ENCODE measurements at places on chromosomes 5 and 9. TPM values are rescaled to one million over a fixed set of nuclear protein-coding genes. Genes with fewer than 3 reads are reported as not detected.

DNA sequence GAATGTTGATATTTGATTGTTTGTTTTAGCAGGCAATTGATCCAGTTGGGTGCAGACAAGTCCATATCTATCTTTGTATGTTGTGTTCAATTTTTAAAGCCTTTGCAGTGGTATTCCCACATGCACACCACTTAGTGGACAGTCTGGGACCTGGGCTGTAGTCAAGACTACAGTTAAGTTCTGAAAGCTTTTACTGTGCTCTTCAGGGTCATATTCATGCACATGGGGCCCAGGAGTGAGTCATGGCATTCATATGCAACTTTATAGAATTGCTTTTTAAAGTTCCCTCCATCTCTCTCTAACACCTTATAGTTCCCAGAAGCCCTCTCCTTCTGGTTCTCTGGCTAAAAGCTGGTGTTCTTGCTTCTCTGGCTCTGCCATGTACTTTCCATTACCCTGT lies 228.2 kb upstream of the CCNH start:
- no peaks in the 10 kb centered on the region for H3K4me1 ChIP-seq
- H3K27ac ChIP-seq: no peak overlapping the region
- no peaks in the 10 kb centered on the region for H3K36me3 ChIP-seq

LCNL1 gene
- not detected for total RNA-seq

GRCh38 chr5:88892669-88893068 lies 9.7 kb upstream of the MEF2C start:
- no peak overlapping the region for H3K4me3 ChIP-seq
- H3K27ac ChIP-seq: no peak overlapping the region
- no peaks in the 10 kb centered on the region for H3K36me3 ChIP-seq
- H3K27me3 ChIP-seq: no peaks in the 10 kb centered on the region

- no peaks in the 10 kb centered on the region for H3K27me3 ChIP-seq
- peak; percentile 67 for DNase-seq
- no peaks in the 10 kb centered on the region for H3K36me3 ChIP-seq
- H3K4me3 ChIP-seq: no peak overlapping the region
- H3K27ac ChIP-seq: no peak overlapping the region
Observed at GRCh38 chr5:112551419-112552032, 132.4 kb upstream of the EPB41L4A start.

GRCh38 chr9:20065796-20066700 lies 277.2 kb upstream of the SLC24A2 start:
- H3K4me1 ChIP-seq: no peaks in the 10 kb centered on the region
- peaks cover 2% of the 10 kb centered on the region for H3K27me3 ChIP-seq
- H3K36me3 ChIP-seq: no peaks in the 10 kb centered on the region
- H3K27ac ChIP-seq: no peak overlapping the region
- no peak overlapping the region for H3K4me3 ChIP-seq
- DNase-seq: no peak

- H3K27me3 ChIP-seq: no peaks in the 10 kb centered on the region
- no peak overlapping the region for H3K4me3 ChIP-seq
- no peaks in the 10 kb centered on the region for H3K4me1 ChIP-seq
- no peak overlapping the region for H3K27ac ChIP-seq
Observed at GRCh38 chr5:5969942-5970483, 408.3 kb downstream of the MED10 start.

DNA sequence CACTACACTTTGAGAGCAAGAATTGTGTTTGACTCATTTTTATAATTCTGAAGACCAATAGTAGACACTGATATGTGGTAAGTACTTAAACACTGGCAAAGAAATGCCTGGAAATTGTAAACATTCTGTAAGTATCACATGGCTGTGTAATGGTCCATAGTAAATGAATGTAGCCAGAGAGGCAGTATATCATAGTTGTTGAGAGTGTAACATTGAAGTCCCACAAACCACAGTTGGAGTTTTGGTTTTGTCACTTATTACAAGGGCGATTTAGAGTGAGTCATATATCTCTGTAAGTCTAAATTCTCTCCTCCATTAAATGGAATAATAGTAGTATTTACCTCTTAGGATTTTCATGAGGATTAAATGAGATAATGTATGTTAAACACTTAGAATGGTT lies 181.1 kb upstream of the MEF2C start:
- no peak overlapping the region for H3K27ac ChIP-seq
- DNase-seq: no peak
- no peaks in the 10 kb centered on the region for H3K36me3 ChIP-seq
- no peaks in the 10 kb centered on the region for H3K27me3 ChIP-seq

GRCh38 chr5:117488976-117489500 lies 914.4 kb upstream of the SEMA6A start:
- H3K27ac ChIP-seq: no peak overlapping the region
- DNase-seq: no peak
- H3K36me3 ChIP-seq: no peaks in the 10 kb centered on the region
- no peaks in the 10 kb centered on the region for H3K27me3 ChIP-seq

GRCh38 chr9:107029146-107029545 lies 166.2 kb downstream of the ZNF462 start:
- H3K4me1 ChIP-seq: no peaks in the 10 kb centered on the region
- no peak overlapping the region for H3K4me3 ChIP-seq
- H3K27me3 ChIP-seq: no peaks in the 10 kb centered on the region
- DNase-seq: no peak
- no peak overlapping the region for H3K27ac ChIP-seq
- H3K36me3 ChIP-seq: no peaks in the 10 kb centered on the region

DNA sequence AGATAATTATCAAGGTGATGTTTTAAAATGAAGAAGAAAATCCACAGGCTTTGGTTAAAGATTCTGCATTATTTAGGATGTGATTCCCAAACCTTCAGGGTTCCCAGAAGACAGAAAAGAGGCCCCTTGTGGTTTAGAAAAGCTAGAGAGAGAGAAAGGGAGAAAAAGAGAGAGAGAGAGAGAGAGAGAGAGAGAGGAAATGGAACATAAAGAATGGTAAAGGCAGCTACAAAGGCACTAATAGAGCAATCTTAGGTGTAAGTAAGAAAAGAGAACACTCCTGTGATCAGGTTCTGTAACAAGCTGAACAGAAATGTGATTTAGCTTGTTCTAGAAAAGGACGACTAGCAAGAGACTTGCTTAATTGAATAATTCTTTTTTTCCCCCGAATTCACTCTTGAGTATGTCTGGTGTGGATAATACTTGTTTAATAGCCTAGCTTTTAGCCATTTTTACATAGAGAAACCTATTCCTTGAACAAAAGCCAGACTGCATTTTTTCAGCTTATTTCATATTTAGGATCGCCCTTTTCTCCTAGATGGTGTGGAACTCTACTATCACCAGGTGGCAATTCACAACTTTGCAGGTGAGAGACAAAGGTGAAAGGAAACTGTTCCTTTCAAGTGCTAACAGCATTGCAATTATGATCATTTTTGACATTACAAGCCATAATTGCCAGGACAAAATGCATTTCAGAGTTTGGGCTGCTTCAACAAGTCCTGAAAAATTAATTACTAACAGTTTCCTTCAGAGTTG lies 57.6 kb upstream of the SH3GL2 start:
- H3K27ac ChIP-seq: no peak overlapping the region
- H3K4me3 ChIP-seq: no peak overlapping the region
- no peaks in the 10 kb centered on the region for H3K36me3 ChIP-seq

FBP2 gene
- total RNA-seq: not detected

DNA sequence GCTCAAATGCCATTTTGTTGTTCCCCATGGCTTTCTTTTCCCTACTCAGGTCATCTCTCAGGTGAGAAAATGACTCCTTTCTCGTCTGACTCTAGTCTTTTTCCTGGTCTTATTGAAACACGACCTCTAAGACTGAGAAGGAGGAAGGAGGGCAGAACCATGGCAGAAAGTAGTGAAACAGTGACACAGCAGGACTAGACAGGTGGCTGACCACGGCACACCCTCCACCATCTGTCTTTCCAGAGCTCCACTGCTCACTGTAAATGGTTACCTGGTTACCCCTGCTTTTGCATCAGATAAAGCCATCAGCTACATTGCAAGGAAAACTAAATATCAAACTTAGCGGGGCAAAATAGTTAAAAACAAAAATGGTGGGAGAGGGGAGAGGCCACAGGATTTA lies 30.9 kb downstream of the NR4A3 start:
- peaks cover 2% of the 10 kb centered on the region for H3K27me3 ChIP-seq
- H3K4me1 ChIP-seq: no peaks in the 10 kb centered on the region
- H3K4me3 ChIP-seq: no peak overlapping the region
- H3K36me3 ChIP-seq: no peaks in the 10 kb centered on the region
- DNase-seq: no peak

- DNase-seq: no peak
- H3K27ac ChIP-seq: no peak overlapping the region
- H3K4me3 ChIP-seq: no peak overlapping the region
- H3K27me3 ChIP-seq: peaks cover 4% of the 10 kb centered on the region
- H3K4me1 ChIP-seq: no peaks in the 10 kb centered on the region
Observed at GRCh38 chr9:32776201-32776600, 7.1 kb upstream of the TMEM215 start.

LIX1 gene
- not detected for total RNA-seq

DNA sequence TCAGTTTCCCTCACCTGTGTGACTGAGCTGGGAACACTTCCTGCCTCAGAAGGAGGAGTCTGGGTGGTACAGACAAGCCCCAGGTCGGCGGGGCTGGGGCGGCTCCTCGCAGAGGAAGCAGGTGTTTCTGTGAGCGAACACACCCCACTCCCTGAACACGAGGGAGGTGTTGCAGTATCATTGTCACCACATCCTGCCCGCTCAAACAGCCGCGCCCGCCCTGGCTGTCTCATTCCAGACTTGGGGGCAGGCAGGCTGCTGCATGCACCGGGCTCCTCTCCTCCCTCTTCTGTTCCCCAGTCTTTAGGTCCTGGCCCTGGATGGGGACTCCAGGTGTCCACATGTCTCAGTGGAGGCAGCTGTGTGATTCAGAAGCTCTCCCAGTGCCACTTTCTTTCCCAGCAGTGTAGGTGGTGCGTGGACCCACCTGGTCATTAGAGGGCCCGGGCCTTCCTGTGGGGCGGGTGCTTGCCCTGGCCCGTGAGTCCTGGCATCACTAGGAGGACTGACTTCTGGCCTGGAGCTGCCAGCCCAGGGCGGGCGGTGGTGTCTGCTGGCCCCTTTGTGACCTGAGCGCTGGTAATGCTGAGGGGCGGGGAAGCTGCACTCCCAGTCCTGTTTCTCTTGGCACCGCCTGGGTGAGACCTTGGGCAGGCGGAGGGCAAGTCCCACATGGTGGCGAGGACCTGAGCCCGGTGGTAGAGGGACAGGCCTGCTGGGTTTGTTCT lies 18.3 kb upstream of the PHYHD1 start:
- peaks cover 28% of the 10 kb centered on the region for H3K36me3 ChIP-seq
- no peak overlapping the region for H3K4me3 ChIP-seq
- peaks cover 7% of the 10 kb centered on the region for H3K4me1 ChIP-seq
- no peaks in the 10 kb centered on the region for H3K27me3 ChIP-seq
- H3K27ac ChIP-seq: peak overlapping the region; percentile 16
- DNase-seq: no peak

GRXCR2 gene
- total RNA-seq: not detected

SLC6A3 gene
- not detected for total RNA-seq

LURAP1L gene
- total RNA-seq: 3.3 TPM

DNA sequence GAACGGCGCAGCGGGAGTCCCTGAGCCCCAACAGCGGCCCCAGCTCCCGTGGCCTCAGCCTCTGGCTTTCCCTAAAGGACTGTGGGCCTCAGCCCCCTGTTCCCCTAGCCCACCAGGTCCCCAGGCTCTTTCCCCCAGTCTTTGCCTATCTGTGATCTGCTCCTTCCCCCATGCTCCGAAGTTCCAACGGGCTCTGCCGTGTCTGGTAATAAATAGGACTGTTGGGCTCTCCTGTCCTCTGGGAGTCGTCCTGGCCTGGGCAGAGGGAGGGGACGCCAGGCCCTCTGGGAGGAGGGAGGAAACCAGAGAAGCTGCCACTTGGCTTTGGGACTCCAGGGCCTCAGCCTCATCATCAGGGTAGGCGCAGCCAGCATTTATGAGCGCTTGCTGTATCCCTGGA lies 28.1 kb downstream of the ADGRD2 start:
- no peak overlapping the region for H3K4me3 ChIP-seq
- no peak for DNase-seq
- H3K27ac ChIP-seq: no peak overlapping the region
- H3K4me1 ChIP-seq: no peaks in the 10 kb centered on the region
- peaks cover 20% of the 10 kb centered on the region for H3K27me3 ChIP-seq
